ENCODE measurements at places on chromosomes 6 and 20. TPM values are rescaled to one million over a fixed set of nuclear protein-coding genes. Genes with fewer than 3 reads are reported as not detected.

Gene TGIF2
- total RNA-seq = 1.8 TPM

Gene DZANK1
- 1.2 TPM for total RNA-seq

Gene ENPP5
- total RNA-seq = 0.08 TPM

Gene MICB
- 8.8 TPM for total RNA-seq

Gene TNXB
- total RNA-seq = 1.1 TPM

Gene HTR1E
- total RNA-seq = not detected

Gene HECA
- total RNA-seq = 11.3 TPM

Gene IL22RA2
- 0.12 TPM for total RNA-seq

Gene RAB44
- total RNA-seq = not detected

Gene COX4I2
- total RNA-seq = not detected

Gene RRP36
- total RNA-seq = 28.5 TPM

Gene GRIK2
- 1.8 TPM for total RNA-seq

Gene HLA-F
- total RNA-seq = 19.8 TPM

Gene ZNF311
- total RNA-seq = 0.94 TPM

Gene TMEM170B
- total RNA-seq = 0.45 TPM

Measured in smooth muscle cell of the coronary artery (primary cell).